Hematopoietic multipotent progenitor cell treated with erythropoietin and hydrocortisone succinate and interleukin-3 and kit ligand, for 8 days (in vitro differentiated cells): ENCODE measurements at places on chromosomes 3 and 15.

DNA sequence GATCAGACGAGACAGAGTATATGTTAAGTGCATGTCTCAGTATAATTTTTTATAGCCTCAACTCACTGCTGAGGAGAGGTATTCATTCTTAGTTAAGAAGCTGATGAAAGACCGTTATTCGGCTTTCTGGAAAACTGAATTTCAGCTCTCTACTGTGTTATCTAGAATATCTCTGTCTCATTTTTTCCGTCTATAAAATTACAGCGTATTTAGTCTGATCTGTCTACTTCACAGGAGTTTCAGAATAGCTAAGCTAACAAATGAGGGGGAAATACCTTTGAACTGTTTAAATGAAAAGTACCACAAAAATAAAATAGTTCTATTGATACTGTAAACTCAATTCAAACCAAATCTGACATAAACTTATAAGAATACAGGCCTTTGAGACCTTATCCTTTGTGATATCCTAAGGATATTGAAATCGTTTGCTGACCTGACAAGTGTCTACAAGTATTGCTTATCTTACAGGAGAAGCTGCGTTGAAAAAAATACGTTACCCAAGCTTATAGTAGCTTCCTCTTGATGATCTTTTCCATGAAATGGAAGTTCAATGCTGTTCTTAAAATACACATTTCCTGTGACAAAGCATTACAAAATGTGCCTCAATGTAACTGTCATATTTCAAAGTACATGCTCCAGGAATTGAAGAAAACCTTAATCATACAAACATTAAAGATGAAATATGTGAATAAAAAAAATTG lies 104.6 kb downstream of the IL1RAP start:
- DNase-seq = peak; percentile 64

DNA sequence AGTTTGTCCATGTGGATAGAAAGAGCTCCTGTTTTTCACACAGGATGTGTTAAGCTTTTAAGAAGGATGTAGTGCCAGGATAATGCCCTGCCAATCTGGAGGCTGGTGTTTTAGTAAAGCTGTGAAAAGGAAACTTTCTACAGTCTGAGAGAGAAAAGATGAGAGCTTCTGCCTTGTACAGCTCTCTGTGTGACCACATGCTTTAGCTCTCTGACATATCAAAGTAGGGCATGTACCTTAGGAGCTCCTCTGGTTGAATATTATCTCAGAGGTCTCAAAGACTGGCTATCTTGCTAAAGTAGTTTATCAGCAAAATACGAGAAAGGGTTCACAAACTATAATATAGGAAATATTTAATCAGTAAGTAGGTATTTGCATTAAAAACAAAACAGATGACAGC lies 30.4 kb downstream of the CDIN1 start:
- DNase-seq = no peak

DNA sequence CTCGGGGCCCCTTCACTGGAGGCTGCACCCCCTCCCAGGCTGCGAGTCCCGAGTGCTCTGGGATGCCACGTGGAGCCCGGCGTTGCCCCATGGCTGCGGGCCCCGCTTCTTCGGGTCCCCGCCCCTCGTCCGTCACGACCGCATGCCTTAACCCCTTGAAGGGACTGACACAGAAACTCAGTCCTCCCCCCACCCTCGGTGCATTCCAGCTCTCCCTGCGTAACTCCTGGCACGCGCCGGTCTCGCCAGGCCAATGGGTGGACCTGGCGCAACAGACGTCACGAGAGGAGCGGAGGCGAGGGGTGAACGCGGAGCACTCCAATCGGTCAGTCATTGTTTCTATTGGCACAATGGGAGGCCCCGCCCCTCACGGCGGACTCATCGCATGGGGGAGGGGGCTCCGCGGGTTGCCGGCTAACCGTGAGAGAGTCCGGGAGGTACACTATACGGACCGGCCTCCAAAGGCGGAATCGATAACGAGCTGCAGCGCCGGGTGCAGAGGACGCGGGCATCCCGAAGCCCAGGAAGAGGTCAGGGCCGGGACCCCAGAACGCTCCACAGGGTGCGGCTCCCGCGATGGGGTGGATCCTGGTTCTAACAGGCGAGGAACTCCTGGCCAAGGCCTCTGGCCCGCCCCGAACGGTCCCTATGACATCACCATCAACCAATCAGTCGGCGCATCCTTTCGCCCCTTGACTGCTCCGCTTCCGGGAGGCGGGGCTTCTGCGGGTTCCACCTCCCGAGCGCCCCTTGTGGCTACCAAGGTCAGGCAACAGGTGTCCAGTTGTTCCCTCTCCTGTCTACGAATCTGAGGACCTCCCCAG lies 1.0 kb upstream of the CELSR3 start:
- peak; percentile 98 for DNase-seq

DNA sequence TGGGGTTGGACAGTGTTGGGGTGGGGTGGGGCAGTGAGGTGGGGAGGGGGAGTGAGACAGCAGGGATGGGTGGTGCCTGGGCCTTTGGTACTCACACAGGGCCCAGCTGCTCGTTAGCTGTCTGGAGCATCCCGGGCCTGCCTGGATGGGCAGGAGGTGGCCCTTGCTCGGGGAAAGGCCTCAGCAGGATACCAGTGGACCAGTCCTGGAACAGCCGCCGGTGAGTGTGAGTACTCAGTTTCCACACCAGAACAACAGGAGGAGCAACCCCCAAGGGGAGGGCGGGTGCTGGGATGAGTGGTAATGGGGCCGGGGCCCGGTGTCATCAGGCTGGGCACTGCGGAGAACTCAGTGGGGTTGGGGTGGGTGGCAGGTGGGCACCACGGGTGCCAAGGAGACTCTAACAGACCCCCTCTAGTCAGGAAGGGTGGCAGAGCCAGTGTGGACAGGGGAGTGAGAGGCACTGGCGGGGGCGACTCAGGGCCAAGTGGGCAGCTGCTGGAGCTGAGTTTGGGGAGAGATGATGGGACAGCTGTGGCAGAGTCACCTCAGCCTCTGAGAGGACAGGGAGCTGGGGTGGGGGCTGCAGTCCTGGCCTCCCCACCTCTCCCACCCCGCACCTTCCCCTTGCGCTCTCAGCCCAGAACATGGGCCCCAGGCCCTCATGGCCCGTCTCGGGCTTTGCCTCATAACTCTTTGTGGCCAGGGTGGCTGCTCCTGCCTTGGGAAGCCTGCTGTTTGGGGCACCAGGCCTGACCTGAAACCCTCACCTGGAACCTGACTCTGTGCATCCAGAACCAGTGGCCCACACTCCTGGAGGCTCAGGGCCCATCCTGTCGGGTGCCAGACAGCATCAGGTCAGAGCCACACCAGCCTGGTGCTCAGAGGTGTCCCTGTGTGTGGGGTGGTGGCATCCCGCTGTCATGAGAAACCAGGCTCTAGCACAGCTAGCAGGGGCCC lies 52.1 kb upstream of the PRR23E start:
- DNase-seq = no peak

GRCh38 chr3:23162934-23163333 lies 40.2 kb upstream of the UBE2E2 start:
- no peak for DNase-seq

- peak; percentile 18 for DNase-seq
Observed at GRCh38 chr3:43260412-43260811, 25.9 kb upstream of the SNRK start.

DNA sequence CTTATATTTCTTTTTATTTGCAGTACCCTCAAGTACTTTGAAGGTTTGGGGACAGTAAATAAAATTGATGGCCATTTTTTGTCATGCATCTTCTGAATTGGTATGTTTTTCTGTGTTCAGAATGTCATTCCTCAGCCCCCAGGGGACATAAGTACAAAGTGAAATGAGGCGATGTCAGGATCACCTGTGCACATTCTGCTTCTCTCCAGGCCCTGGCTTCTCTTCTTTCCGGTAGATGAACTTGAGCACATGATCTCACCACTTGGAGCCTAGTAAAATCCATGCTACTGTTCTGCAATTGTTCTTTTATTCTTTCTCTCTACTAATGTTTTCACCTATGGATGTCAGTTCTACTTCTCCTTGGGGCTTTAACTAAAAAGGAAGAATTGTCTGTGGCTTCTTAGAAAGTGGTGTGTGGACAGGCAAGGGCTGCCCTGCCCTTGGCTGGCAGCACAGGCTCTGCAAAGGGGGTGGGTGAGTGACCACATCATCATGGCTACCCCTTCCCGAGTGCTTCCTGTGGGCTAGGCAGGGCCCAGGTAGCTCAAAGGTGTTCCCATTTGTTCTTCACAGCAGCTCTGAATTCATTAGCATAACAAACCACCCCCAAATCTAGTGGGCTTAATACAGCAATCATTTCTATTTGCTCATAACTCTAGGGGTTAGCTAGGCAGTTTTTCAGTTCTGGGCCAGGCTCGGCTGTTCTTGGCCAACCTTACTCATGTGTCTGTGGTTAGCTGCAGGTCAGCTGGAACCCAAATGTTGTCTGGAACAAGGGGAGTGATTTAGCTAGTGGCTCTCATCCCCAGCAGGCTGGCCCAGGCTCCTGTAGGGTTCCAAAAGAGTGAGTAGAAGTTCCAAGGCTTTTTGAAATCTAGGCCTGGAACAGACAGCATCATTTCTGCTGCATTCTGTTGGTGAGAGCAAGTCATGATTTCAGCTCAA lies 154.0 kb upstream of the CTDSPL start:
- no peak for DNase-seq

- no peak for DNase-seq
Observed at GRCh38 chr3:150268426-150269391, 139.4 kb upstream of the TSC22D2 start.

- no peak for DNase-seq
Observed at GRCh38 chr3:172687501-172687900, 23.4 kb downstream of the NCEH1 start.

DNA sequence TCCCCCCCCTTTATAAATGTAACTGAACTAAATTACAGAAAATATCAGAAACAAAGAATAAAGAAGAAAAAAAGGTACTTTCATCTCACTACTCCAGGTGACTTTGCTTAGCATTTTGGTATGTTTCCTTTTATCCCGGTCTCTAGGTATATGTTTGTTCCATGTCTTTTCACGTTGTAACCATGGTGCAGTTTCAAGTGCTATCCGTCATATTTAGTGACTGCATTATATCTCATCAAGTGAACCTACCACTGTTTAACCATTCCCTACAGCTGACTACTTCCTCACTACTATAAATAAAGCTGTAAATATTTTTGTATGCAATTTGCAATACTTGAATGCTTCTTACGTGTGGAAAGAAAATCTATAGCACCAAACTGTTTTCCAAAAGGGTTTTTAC lies 2.2 kb downstream of the BTBD1 start:
- DNase-seq = peak; percentile 20

GRCh38 chr3:31022716-31023115 lies 128.3 kb upstream of the GADL1 start:
- DNase-seq = no peak

- no peak for DNase-seq
Observed at GRCh38 chr3:71936681-71937080, 151.7 kb upstream of the PROK2 start.

DNA sequence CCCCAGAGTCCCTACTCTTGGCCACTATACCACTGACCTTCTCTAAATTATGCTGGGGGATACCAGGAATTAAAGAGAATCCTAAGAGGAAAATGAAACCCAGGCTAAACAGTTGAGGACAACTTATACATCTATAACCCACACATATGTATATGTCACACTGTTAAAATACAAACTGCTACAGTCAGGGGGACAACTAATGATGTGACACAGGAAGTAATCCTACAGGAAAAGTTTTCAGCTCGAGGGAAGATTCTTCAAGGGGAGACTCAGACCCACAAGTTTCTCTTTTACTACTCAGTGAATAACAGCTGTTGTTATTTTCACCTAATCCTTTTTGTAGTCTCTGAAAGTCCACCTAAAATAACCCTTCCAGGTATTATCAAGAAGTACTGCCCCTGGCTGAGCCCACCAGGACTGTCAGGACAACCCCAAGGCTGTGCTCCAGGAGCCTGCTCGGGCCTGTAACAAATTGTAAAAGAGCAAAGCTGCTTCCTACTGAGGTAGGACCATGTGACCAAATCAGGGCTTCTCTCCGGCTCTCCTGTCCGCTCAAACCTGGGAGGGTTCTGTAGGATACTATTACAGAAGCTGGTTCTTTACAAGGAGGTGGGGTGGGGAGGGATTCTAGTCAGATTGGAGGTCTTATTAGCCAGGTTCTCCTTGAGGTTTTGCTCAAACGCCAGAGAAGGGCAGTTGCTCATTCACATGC lies 91.6 kb downstream of the SRGAP3 start:
- no peak for DNase-seq

DNA sequence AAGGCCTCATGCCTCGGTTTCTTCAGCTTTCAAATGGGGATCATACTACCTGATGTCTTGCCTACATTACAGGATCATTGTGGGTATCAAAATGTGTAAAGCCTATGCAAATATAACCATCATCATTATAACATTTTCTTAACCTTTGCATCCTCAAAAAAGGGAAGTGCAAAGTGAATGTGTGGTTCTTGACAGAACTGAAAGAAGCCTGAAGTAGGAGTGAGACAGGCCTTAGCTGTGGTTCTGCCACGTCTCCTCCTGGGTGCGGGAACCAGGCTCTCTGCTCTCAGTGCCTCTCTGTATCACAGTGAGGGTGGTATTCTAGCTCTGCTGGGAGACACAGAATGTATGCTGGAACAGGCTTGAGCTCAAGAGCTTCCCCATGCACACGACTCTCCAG lies 316.9 kb upstream of the ICE2 start:
- no peak for DNase-seq

GRCh38 chr3:188108703-188109412 lies 45.1 kb upstream of the LPP start:
- no peak for DNase-seq

GRCh38 chr15:40392986-40393948 lies 10.7 kb downstream of the KNSTRN start:
- no peak for DNase-seq

DNA sequence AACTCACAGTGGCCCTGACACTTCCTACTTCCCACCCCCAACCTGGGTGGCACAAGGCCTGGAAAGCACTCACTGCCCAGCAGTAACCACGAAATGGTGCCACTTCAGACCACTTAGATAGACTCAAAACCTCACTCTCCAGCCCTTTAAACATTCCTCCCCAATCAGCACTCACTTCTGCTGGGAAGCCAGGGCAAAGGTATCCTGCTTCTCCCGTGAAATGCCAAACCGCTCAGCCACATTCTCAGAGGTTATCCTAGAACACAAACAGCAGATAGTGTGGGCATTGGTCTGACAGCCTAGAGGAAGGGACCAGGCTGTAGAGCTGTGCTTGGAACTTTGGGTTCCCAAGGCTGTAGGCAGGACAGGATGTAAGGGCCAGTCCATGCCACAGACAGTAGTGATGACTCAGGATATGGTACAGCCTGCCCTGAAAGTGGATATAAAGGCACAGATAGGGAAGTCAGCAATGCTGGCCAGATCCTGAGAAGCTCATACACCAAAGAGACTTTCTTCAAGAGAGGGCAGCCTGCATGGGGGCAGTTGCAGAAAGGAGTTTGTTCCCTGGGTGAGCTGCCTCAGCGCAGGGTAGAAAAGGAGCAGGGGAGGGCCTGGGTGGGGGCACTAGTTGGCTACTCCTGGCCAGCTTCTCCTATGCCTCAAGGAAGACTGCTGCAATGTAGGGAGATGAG lies 9.2 kb downstream of the ACAA1 start:
- DNase-seq = no peak

DNA sequence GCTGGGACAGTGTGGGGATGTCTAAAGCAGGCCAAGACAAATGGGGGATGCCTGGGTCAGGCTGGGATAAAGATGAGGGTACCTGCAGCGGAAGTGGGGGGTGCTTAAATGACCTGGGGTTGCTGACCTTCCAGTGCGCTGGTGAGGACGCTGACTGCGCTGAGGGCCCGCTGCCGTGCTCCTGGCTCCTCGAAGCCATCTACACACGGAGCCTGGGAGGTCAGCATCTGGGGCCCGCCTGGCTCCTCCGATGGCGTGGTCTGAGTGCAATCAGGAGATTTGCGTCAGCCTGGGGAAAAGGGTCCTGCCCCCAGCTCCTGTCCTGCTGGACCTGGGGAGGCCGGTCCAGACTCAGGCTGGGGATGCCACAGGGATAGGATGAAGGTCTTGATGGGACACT lies 50.7 kb downstream of the SCN5A start:
- DNase-seq = no peak

GRCh38 chr3:71968544-71968943 lies 183.6 kb upstream of the PROK2 start:
- no peak for DNase-seq
